GM23338 (cell line): ENCODE measurements at places on chromosomes 7 and 10. TPM values are rescaled to one million over a fixed set of nuclear protein-coding genes. Genes with fewer than 3 reads are reported as not detected.

Gene SDK1
- 5.1 and 10.0 TPM in 2 replicates for total RNA-seq

DNA sequence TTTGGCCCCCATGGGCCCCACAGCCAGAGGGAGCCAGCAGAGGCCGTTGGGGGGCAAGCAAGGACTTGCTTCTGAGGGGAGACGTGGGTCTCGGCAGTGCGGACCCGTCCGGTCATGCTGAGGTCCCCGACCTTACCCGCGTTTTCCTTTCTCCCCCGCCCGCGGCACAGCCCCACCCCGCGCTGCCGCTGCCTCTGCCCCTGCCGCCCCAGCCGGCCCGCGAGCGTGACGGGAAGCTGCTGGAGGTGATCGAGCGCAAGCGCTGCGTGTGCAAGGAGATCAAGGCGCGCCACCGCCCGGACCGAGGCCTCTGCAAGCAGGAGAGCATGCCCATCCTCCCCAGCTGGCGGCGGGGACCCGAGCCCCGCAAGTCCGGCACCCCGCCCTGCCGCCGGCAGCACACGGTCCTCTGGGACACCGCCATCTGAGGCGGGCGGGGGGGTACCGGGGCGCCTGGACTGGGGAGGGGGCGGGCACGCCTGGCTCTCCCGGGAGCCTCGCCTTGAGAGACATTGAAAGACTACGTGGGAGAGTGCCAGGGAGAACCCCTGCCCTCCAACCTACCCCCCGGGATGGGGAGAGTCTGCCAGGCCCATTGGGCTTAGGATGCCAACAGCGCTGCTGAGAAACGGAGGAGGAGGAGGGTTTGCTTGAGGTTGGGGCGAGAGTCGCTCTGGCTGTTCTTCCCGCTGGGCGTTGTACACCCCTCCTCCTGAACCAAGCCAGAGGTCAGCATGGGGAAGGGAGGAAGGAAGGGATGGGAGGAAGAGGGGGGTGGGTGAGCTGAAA lies 9.9 kb downstream of the NYAP1 start:
- peak; percentile 75 for DNase-seq

Gene SLIT1
- total RNA-seq = 1.7 and 2.0 TPM in 2 replicates

DNA sequence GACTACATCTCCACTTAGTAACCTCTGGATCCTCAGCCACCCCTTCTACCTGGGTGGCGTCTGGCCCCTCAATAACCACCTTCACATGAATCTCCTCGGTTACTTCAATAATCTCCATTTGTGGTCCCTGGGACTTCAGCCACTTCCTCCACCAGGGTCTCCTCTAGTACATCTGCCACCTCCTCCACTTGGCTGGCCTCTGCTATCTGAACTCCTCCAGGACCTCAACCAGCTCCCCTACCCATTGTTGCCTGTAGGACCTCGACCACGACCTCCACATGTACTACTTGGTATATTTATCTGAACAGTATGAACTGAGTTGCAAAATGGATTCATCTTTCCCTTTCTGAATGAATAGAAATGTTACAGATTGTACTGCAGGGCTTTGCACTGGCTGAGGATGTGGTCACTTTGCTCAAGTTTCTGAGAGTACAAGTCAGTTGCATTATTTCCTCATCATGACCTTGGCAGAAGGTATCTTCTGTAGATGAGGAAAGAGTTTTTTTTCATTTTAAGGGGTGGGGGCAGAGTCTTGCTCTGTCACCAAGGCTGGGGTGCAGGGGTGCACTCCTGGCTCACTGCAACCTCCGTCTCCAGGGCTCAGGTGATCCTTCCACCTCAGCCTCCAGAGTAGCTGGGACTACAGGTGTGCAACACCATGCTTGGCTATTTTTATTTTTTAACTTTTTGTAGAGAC lies 36.0 kb downstream of the MAT1A start:
- DNase-seq = no peak

DNA sequence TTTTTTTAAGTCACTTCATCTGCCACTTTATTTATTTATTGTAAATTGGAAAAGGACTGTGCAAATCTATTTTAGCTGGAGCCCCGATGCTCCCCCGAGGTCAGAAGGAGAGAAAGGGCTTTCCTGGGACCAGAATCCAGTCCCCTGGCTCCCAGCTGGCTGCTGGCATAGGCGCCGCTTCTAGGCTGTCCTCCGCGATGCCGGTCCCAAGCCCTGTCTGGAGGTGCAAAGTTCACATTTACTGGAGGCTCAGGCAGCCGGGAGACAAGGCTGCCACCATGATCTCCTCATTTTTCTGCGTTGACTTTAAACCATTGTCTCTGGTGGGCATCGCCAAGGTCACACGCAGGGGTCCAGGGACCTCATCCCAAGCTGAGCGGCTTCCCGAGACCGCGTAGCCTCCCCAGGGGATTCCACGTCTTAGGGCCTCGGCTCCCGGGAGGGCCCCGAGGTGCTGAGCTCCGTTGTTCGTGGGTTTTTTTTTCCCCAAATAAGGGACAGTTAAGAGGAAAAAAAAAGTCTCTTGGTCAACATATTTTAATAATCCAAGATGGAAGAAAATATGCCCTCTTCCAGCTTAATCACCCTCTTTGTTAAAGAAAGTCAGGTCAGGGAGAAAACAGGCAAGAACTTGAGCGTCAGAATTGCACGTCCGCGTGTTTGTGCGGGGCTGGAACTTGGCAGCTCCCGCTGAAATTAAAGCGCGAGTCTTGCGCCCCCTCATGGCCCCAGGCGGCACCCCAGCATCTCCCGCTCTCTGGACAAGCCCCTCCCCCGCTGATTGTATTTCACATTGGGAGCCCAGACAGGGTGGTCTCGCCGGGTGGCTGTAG lies 11.9 kb downstream of the RGR start:
- DNase-seq = peak; percentile 95

Gene CH25H
- total RNA-seq = 0.47 and 1.3 TPM in 2 replicates

GRCh38 chr10:86316274-86316835 lies 50.2 kb downstream of the GRID1 start:
- DNase-seq = no peak

DNA sequence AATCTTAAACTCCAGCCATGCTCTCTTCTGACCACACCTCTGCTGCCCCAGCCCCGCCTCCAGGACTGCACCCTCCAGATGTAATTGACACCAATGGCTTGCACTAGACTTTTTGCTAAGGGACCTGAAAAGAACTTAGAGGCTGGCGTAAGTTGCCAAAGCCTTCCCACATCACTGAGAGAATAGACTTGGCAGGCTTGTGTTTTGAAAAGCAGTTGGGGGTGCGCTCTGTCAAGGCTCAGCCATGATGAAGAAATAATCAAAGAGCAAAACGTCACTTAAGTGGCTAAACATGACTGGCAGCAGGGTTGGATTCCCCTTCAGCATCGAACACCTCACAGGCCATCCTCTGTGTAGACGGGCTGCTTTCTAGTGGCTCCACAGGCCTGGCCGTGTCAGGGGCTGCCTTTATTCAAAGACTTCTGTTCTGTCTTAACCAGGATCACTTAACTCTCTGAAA lies 195.2 kb upstream of the C7orf33 start:
- peak; percentile 61 for DNase-seq

- DNase-seq = no peak
Measured at GRCh38 chr10:119782981-119783664, 57.3 kb downstream of the INPP5F start.

DNA sequence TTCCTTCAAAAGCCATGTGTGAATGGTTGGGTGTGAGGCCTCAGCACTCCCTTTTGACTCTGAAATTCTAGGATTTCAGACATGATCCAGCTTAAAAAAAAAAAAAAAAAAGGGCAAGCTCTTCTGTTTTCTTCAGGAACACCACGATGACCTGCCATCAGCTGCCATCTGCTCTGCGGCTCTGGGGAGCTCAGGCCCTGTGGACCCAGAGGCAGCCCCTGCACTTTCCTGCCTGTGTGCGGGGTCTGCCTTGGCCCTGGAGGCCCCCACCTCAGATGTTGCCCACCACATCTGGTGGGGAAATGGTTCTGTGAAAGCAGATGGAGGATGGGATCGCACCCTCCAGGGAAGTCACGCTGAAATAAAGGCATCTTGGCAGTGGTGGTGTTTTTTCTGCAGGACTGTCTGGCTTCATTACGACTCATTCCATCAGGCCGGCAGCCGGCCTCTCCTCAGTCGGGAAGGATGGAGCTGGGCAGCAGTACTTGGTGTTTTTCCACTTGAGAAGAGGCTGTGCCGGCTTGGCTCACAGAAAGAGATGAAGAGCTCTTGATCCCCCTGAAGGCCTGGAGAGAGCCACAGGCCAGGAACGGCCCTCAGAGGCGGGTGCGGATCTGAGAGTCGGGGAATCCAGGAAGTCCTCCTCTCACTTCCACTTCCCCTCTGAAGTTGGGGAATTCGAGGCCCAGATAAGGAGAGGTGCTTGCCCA lies 66.1 kb upstream of the AQP1 start:
- no peak for DNase-seq

DNA sequence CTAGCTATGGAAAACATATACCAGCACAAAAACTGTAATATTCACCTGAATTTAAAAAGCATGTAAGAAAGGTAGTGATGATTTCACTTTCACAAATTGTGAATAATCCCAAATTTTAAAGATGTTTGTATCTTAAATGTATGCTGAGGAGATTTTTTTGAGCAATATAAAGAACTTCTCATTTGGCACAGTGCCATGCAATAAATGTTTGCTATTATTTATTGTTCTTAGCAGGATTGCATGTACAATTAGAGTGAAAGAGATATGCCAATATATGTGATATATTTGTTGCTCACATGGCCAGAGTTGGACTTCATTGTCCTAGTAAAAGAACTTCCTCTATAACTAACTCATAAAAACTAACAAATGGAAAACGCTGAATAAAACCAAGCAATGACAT lies 895.1 kb upstream of the KCND2 start:
- no peak for DNase-seq

GRCh38 chr10:111108441-111108840 lies 31.6 kb downstream of the ADRA2A start:
- no peak for DNase-seq

DNA sequence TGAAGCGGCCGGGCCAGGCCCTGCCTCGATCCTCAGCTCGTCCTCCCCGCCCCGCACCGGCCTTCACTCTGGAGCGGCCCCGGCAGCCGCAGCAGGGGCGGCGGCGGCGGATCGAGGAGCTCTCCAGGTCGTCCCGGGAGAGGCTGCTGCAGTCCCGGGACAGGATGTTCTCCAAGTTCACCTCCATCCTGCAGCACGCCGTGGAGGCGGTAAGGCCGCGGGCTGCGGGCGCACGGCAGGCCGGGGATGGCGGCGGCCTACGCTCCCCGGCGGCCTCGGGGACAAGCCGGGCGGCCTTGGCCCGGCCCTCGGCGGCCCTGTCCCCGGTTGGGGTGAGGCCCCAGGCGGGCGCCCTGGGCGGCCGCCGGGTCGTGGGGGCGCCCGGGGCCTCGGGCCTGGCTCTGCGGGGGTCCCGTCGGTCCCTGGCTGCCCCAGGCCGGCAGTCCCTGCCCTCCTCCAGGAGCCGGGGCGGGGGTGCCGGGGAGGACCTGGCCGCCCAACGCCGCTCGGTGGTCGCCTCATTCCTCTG lies 399 bp downstream of the FHIP2A start:
- no peak for DNase-seq

Gene TRIM73
- 0.31 and 0.54 TPM in 2 replicates for total RNA-seq

- peak; percentile 61 for DNase-seq
Measured at GRCh38 chr7:2559283-2559950, 638 bp downstream of the IQCE start.

- DNase-seq = no peak
Measured at GRCh38 chr7:127290116-127290655, 37.4 kb upstream of the GRM8 start.

Gene GCC1
- total RNA-seq = 17.6 and 21.1 TPM in 2 replicates

DNA sequence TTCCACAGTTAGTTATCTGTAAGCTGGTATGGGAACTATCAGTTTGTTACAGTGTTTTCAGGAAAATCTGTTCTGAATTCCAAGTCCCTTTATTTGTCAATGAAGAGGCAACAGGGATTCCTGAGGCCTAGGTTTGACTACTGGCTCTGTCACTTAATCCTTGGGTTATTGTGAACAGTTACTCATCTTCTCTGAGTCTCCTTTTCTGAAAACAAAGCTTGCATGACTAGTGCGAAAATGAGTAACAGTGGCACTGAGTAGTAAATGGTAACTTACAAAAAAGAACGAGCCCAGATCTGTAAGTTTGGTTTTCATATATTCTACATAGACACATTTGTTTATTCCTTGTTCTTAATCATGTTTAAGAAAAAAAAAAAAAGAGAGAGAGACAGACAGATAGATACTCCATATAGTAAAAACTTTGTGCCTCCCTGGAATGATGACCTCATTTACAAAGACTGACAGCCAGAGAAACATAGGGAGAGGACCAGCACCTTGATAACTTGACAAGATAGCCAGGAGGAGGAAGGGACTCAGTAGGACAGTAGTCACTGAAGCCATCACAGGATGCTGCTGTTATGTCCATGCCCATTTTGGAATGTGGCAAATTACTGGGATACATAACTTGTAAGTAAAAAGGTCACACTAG lies 1.9 kb downstream of the MRPS33 start:
- DNase-seq = no peak

GRCh38 chr10:121188005-121188404 lies 336.8 kb downstream of the WDR11 start:
- DNase-seq = peak; percentile 14

GRCh38 chr7:118104812-118105441 lies 79.0 kb upstream of the LSM8 start:
- DNase-seq = peak; percentile 31

GRCh38 chr10:47421057-47421952 lies 37.2 kb upstream of the ZNF488 start:
- no peak for DNase-seq

Gene CCDC7
- 0.47 and 0.83 TPM in 2 replicates for total RNA-seq
